H7 (cell line): ENCODE measurements at places on chromosomes 2 and 18.

DNA sequence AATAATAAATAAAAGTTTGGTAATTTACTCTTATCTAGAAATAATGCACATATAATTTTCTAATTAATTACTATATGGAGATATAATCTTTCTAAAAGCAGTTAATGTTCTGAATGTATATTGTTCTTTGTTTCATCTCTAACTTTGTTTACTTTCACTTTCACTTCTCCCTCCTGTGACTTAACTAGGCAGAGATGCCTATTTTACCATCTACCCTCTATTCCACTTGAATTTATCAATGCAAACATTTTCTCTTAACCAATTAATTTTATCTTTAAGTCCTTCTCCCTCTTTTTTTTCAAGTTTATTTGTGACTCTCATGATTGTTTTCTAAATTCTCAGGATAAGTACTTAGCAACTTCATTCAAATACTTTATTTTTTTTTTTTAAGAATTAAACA, 55.1 kb upstream of the IL1RL1 start:
- DNase-seq = no peak

- DNase-seq = no peak
These were observed 264.8 kb downstream of the C1D start for GRCh38 chr2:67797801-67798540.

GRCh38 chr2:188645986-188646385, 328.2 kb upstream of the COL3A1 start:
- no peak for DNase-seq

DNA sequence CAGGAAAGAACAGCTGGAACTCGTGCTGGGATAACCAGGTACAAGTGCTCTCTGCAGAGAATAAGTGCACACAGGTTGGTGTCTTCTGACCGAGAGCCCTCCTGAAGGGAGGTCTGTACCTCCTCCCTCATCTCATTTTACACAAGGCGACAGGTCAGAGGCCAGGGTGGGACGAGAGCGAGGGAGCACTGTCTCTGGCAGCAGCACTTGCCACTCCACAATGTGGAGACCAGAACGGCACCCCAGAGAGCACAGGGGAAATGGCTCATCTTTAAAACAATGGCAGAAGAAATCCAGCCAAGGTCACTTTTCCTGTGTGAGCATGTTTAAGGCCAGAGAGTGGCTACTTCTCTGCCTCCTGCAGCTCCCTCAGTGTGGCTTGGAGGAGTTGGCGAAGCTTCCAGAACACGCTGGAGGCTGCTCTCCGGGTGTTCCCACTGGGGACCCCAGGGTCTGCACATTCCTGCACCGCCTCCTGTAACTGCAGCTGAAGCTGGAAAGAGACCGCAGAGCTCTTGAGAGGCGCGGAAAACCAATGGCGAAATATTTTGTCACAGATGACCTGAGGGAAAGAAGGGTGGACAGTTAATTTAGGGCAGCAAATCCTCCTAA, 20.8 kb downstream of the DIPK1C start:
- DNase-seq = no peak

DNA sequence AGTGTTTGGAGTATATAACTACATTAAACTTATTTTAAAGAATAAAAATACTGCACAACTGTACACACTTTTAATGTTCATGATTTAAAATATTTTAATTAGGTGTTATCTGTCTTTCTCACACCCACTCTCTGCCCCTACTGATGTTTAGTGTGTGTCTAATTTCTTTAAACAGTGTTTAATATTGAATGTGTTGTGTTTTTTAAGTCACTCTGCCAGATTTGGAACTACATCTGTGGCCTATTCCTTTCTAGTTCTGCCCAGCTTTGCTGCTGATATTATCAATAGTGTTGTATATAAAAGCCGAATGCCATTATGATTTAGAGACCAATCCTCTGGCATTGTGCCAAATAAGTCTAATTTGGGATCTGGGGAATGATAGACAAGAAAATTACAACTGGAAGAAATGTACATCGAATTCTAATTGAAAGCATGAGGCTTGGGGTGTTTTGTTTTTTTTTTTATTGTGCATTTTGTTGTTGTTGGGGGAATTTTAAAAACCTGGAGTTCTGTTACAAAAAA, 398.0 kb downstream of the CPS1 start:
- no peak for DNase-seq

GRCh38 chr18:45106331-45106774, 425.7 kb downstream of the SETBP1 start:
- DNase-seq = no peak

DNA sequence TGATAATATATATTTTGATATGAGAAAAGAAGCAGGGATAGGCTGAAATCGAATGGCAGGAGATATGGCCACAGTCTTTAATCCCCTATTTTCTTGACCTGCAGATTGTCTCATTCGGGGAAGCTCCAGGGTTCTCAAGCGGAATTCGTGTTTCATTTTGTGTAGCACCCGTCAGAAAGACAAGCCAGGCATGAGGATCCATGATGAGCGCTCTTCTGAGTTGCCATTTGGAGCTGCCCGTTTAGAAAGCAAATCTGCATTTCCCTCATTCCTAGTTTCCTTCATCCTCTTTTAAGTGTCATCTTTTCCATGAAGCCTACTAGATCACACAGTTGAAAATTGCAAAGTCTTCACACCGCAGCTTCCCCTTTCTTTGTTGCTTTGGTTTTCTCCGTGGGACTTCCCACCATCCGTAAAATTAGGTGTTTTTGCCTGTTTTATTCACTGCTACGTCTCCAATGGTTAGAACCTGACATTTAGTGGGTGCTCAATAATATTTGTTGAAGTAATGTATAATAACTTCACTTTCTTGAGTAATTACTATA, 16.9 kb downstream of the HNMT start:
- no peak for DNase-seq
